ENCODE measurements at places on chromosomes 5 and 9.

- no peak for DNase-seq
Observed at GRCh38 chr5:79893485-79893884, 97.6 kb downstream of the MTX3 start.

GRCh38 chr5:164355267-164355830, 849.9 kb downstream of the MAT2B start:
- no peak for DNase-seq

- no peak for DNase-seq
Observed at GRCh38 chr9:110148891-110149290, 59.1 kb downstream of the C9orf152 start.

- no peak for DNase-seq
Observed at GRCh38 chr5:83414601-83415000, 56.9 kb upstream of the VCAN start.

GRCh38 chr9:123375469-123376132, 19.6 kb downstream of the CRB2 start:
- no peak for DNase-seq
